Activated naive CD8-positive, alpha-beta T cell treated with anti-CD3 and anti-CD28 coated beads for 36 hours (primary cell): ENCODE measurements at places on chromosomes 12 and 14. TPM values are rescaled to one million over a fixed set of nuclear protein-coding genes. Genes with fewer than 3 reads are reported as not detected.

GPR162 gene
- total RNA-seq, result 0.76 TPM

WNT5B gene
- 0.19 TPM for total RNA-seq

MYO1H gene
- not detected for total RNA-seq

GNB3 gene
- total RNA-seq, result 0.10 TPM

ZNF891 gene
- 1.4 TPM for total RNA-seq

C14orf180 gene
- not detected for total RNA-seq

LMNTD1 gene
- not detected for total RNA-seq

MTHFD1 gene
- total RNA-seq, result 266 TPM

USP44 gene
- 18.7 TPM for total RNA-seq

DNA sequence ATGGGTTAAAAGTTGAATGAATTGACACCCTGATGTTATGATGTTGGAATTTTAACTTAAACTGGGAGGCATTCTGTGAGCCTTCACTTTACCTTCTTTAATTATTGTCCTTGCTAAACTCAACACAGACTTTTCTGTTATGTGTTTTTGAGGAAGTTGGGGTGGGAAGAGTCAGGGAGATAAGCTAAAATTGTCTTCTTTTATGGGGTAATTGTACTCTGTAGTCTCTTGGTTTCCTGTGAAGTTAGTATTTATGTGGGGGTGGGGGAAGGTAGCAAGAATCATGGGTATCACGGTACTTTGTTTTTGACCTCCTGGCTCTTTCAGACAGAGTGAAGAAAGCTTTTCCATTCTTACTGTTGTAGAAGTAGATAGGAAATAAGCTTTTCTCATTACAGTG, 32.9 kb downstream of the RAB21 start:
- no peak for DNase-seq

- DNase-seq, result no peak
Observed at GRCh38 chr14:57486767-57487379, 6.8 kb downstream of the CCDC198 start.

DNA sequence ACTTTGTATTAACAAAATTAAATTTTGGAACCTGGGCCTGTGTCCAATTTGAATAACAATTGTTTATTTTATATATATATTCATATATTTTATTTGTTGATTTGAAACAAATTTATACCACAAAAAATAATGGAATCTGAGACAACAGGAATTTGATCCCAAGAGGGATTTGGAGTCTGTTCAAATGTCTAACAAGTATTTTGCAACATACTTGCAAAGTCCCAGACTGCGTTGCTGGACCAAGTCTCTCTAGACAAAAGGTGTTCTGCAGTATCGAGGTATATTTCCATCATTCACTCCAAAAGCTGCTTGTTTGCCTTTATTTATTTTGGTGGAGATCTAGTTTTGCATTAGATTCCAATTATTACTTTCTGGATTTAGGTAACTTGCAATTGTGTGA, 68.7 kb upstream of the PTPRR start:
- DNase-seq, result no peak

- DNase-seq, result no peak
Observed at GRCh38 chr14:60294411-60295069, 45.5 kb downstream of the PPM1A start.
